ENCODE measurements at places on chromosomes 5 and 9. TPM values are rescaled to one million over a fixed set of nuclear protein-coding genes. Genes with fewer than 3 reads are reported as not detected.

DNA sequence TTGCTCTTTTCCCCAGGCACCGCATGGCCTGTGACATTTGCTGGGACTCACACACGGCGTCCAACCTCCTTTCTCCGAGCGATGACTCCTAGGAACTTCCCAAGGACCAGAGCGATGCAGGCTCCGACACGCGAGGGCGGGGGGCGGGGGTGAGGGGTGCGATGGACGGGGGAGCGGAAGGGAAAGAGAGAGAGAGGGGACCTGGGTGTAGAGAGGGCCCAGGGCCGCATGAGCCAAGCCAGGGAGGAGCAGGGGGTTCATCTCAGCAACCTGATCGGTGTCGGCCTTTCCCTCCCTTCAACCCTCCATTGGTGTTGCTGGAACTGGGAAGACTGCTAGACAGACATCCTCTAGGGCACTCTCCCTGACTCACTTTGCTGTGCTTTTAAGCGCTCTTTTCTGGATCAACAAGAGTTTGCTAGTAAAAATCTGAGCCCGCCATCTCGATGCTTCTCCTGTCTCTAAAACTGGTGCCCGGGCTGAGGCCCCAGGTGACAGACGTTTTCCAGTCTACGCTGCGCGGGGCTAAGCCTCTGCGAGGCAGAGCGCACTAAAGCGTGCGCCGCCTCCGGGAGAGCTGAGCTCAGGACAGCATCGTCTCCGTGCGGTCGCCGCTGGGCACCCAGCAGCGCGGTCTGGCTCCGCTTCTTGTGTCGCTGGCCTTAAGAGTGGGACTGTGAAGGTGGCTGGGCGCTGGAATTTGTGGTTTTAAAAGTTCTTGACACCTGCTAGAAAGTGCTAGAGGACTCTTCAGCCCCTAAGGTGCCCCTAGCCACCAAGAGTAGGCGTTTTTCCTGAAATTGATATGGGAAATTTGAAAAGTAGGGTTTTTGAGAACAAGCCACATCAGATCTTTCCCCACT lies 1.0 kb upstream of the TSLP start:
- DNase-seq = no peak

DNA sequence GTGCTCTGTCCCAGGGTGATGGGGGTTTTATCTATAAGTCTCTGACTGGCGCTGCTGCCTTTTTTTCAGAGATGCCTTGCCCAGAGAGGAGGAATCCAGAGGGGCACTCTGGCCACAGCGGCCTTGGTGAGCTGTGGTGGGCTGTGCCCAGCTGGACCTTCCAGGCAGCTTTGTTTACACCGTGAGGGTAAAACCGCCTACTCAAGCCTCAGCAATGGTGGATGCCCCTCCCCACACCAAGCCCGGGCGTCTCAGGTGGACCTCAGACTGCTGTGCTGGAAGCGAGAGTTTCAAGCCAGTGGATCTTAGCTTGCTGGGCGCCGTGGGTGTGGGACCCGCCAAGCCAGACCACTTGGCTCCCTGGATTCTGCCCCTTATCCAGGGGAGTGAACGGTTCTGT lies 41.3 kb upstream of the C9orf72 start:
- no peak for DNase-seq

DNA sequence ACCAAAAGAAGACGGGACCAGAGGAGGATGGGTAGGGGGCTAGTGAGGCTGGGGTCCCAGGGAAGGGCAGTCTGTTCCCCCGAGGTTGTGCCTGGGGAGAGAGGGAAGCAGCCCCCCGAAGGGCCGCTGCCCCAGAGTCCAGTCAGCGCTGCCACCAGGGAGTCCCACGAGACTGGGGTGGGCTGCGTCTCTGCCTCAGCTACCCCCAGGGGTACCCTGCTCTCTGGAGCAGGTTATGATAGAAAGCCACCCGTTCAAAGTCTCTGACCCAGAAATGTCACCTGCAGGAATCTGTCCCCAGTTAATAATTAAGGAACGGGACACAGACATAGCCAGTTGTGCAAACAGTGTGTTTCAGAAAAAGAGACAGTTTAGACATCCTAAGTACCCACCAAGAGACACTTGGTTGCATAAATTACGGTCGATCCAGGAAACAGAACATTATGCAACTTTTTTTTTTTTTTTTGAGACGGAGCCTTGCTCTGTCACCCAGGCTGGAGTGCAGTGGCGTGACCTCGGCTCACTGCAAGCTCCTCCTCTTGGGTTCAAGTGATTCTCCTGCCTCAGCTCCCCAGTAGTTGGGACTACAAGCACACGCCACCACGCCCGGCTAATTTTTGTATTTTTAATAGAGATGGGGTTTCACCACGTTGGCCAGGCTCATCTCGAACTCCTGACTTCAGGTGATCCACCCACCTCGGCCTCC lies 10.7 kb upstream of the AGPAT2 start:
- DNase-seq = peak; percentile 85

Gene IL3
- total RNA-seq = not detected

DNA sequence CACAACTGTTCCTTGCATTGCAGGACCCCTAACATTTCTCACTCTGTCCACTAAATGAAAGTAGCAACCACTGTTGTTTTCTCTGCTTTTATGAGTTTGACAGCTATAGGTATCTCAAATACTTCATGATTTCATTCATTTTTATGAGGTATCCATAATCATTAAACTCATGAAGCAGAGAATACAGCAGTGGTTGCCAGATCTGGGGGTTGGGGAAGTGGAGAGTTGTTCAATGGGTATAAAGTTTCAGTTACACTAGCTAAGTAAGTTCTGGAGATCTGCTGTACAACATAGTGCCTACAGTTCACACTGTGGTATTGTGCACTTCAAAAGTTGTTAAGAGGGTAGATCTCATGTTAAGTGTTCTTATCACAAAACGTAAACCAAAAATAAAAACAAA lies 23.4 kb upstream of the CAMK4 start:
- no peak for DNase-seq
